Prostate gland (tissue), 2 donors: ENCODE measurements at places on chromosomes 5 and 9. TPM values are rescaled to one million over a fixed set of nuclear protein-coding genes. Genes with fewer than 3 reads are reported as not detected.

The PCDHB13 gene
- 6.5 TPM for total RNA-seq

The SVEP1 gene
- 2.7 TPM for total RNA-seq

The SOX30 gene
- 14.4 TPM for total RNA-seq

The MGAT1 gene
- 142 TPM for total RNA-seq

- no peak for DNase-seq
Measured at GRCh38 chr5:51468196-51468595, 84.9 kb downstream of the ISL1 start.

DNA sequence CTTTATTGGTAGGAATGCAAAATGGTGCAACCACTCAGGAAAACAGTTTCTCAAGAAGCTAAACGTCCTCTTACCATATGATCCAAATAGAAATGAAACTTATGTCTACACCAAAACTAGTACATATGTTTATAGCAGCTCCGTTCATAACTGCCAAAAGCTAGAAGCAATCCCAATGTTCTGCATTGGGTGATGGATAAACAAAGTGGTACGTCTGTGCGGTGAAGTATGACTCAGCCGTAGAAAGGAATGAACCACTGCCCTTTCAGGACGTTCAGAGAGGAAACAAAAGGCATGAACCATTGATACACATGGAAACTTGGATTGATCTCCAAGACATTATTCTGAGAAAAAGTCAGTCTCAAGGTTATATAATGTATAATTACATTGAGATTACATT lies 27.6 kb downstream of the HNRNPH1 start:
- DNase-seq: no peak

DNA sequence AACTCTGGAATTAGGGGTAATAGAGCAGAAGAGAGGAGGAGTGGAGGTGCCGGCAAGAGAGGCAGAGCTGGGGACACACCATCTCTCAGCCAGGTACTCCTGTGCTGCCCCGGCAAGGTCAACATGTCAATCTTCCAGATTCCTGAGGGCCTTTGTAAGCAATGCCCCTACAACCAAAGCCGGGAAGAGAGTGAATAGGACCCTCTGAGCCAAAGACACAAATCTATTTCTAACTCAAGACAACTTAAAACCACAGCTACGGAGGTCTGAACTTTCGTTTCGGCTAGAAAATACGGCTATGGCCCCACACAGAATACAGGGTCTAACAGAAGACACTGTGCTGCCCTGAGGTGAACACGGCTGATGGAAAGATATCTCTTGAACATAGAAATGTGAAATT lies 66.6 kb downstream of the SERINC5 start:
- no peak for DNase-seq

DNA sequence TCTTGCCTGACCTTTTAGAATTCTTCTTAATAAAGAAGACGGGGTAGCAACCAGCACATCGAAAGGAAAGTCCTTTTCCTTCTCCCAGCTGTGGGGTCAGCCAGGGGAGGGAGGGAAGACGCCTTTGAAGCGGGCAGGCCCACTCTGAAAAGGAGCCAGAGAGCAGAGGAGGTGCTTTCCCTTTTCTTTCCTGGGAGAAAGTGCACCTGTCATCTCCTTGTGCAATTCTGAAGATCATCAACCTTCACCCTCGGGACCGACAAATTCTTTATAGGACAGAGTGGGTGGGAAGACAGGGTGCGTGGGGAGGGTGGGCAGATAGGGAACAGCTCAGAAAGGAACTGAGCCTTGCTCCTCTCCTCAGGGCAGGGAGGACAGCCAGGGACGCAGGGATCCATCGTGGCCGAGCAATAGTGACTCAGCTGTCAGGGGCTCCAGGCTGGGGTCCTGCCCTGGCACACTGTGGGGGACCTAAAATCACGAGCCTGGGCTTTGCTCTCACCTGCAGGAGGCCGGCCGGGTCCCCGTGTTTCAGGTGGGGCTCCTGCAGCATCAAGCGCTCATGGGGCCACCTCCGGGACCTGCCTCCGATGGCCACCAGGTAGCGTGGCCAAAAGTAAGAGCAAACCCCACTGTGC lies 141.0 kb downstream of the OLFM1 start:
- DNase-seq: no peak

- no peak for DNase-seq
Measured at GRCh38 chr5:4614088-4614487, 526.0 kb upstream of the ADAMTS16 start.

DNA sequence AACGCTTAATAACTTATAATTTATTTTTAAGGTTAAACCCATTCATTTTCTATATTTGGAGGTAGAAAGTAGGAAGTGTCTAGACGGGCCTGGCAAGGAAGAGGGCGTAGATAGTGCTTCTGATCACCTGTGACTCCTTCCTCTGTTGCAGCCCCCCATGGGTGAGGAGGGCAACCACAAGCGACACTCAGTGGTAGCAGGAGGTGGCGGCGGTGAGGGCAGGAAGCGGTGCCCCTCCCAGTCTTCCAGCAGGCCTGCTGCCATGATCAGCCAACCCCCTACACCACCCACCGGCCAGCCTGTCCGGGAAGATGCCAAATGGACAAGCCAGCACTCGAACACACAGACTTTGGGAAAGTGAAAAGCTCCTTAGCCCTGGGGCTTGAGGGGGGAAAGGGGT lies 36.7 kb downstream of the FAXDC2 start:
- no peak for DNase-seq
